Iris pigment epithelial cell (primary cell): ENCODE measurements at places on chromosomes 3 and 15.

- DNase-seq = no peak
These were observed 88.4 kb upstream of the RASGRP1 start for GRCh38 chr15:38652998-38653397.

DNA sequence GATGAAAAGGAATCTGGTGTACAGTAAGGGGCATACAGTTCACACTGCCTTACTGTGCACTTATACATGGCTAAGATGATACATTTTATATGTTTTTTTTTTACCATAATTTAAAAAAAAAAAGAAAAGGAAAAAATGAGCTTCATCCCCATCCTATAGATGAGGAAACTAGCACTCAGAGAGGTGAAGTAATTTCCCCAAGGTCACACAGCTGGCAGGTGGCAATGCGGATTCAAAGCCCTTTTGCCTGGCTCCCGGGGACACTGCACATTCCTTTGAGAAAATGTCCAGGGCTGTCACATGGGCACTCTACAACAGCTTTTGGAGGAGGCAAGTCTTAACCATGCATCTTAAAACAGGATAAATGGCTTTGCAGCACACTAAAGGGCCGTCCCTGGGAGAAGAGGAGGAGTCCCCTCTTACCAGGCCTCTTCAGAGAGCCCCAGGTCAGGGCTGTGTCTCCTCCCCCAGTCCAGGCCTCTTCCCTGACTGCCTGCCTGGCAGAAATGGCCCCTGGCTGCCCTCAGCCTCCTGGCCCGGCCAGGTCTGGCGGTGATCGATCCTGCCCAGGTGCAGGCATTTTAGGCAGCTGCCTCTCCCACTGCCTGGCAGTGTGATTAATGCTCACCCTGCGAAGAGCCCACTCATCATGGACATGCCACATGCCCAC, 95.1 kb upstream of the LINGO1 start:
- DNase-seq = no peak

GRCh38 chr3:195441476-195441991, 1.3 kb downstream of the ACAP2 start:
- DNase-seq = peak; percentile 14

- DNase-seq = no peak
These were observed 13.9 kb upstream of the TMPRSS7 start for GRCh38 chr3:112020674-112021085.

GRCh38 chr3:84825817-84826216, 133.0 kb upstream of the CADM2 start:
- no peak for DNase-seq

- DNase-seq = no peak
These were observed 3.3 kb downstream of the P2RY14 start for GRCh38 chr3:151275091-151275490.
